DMS153 (cell line): ENCODE measurements at places on chromosomes 7 and 10.

- DNase-seq: no peak
These were observed 365.5 kb downstream of the GALNT17 start for GRCh38 chr7:71497256-71497946.

- peak; percentile 17 for DNase-seq
These were observed 149.5 kb upstream of the LRGUK start for GRCh38 chr7:133977409-133978274.

DNA sequence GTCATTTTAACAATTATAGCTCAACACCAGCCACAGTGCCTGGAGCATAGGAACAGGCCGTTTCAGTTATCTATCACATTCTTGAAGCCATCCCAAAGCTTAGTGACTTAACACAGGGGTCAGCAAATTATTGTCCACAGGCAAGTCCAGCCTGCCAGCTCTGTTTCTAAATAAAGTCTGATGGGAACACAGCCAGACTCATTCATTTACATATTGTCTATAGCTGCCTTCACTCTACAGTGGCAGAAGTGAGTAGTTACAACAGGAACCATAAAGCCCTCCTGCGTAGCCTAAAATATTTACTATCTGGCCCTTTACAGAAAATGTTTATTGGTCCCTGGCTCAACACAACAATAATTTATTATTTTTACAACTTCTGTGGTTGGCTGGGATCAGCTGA, 407.5 kb upstream of the AUTS2 start:
- no peak for DNase-seq

GRCh38 chr7:148337246-148337965, 253.2 kb upstream of the C7orf33 start:
- no peak for DNase-seq

DNA sequence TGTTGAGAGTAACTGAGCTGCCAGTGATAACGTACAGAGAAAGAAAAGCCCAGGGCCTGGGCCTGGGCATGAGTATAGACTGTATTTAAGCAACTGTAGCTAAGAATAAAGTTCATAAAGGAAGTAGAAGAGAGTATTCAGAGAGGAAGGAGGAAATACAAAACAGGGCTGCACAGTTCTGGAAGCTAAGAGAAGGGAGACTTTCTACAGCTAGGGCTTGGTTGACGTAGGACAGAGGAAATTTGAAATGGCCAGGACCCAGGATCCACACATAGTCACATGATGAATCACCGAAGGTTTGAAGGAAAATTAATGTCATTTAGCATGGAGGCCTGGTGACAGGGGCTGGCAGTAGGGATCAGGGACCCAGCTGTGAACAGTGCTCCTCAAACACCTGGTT, 66.7 kb downstream of the ARL4A start:
- DNase-seq: no peak

DNA sequence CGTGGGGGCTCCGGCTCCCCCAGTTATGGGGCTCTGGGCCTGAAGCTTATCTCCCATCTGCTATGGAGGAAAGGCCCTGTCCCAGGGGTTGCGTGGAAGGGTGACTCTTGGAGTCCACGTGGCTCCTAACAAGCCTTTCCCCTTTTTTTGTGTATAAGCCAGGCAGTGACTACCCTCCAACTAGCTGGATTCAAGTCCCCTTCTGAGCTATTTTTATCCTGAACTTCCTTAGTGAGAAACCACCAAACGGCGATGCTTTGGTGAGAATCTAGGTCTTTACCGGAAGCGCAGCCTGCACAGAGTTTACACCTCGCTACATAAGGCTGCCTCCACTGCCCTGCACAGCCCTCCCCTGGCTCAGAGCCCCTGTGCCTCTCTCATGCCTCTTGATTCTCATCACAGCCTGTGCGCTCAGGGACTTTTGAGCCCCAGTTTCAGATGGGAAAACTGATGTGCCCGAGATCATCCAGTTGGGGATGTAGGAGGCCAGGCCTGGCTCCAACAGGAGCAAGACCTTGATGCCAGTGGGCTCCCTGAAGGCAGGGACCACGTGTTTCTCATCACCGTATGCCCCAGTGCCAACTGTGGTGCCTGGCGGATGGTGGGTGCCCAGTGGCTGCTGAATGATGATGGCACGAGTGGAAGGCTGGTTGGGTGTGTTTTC, 102.3 kb upstream of the PPIF start:
- DNase-seq: no peak

DNA sequence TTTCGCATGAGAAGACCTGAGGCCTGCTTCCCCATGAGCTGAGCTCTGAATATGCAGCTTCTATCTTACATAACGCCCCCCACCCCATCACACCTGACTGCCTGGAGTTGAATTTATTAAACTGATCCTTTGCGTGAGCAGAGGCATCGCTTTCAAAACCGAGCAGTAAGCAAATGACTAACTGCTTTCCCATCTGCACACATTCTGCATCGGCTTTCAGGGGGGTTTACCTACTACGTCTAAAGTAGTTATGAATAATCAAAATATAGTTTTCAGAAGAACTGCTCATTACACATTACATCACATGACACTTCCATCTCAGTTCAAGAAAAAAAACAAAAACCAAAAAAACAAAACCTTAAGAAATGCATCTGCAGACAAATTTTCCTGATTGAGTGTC, 54.7 kb upstream of the EGR2 start:
- DNase-seq: no peak

DNA sequence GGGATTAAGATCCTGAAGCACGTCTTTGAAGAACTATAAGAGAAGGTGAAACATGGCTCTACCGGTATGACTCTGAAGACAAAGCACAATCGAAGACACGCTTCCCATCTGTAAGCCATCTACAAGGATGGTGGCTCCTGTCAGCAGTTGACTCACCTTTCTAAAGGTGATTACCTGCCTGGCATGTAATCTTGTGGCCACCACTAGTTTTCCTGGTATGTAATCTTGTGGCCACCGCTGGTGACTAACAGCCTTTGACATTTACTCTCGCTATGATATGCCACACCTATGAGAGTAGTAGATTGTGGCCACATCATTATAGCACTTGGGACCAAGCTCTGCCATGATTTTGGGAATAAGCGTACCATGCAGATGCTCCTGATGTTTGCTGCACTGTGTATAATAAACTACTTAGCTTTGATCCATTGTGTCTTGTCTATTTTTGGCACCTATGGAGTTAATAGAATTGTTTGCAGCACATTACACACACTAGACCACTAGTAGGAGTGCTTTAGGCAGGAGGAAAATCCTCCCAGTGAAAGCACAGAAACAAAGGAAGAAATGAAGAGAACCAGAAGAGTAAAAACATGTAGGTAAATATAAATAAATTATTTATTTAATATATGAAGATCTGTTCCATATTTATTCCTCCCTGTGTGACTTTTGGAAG, 59.8 kb downstream of the VAX1 start:
- DNase-seq: no peak
